ENCODE measurements at places on chromosomes 16 and 17.

- DNase-seq = no peak
Observed at GRCh38 chr17:48747445-48748363, 19.2 kb upstream of the HOXB13 start.

DNA sequence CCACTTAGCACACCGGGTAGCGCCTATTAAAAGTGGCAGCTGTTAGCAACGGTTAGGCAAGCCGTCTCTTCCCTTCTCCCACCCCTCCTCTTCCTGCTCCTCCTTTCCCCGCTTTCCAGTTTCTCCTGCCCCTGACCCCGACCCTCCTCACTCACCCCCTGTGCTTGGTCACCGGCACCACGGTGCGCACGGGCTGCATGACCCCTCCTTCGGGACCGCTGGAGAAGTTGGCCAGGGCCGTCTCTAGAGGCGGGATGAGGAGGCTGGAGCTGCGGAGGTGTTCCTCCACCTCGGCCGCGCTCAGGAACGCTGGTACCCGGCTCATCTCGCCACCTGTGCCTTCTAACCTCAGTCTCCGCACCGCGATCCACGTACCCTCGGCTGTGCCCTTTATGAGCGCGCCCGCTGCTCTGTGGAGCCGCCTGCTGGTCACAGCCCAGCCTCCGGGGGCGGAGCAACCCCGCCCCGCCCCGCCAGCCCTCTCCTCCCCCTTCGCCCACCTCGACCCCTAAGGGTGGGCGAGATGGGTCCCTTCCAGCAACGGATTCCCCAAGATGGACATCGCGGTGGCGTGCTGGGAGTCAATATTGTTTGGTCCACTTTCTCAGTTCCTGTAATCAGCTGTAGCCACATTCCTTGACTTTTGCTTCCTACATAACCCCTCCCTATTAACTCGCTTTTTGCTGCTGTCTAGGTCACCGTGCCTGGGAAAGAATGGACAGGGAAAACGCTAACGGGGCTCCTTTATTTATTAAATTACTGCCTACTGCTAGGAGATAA lies at the start of gene CRYM:
Gene CRYM, minus strand, starts transcription at position 364 of the 780 bp plus-strand sequence. Its CDS starts 39 bp downstream, at position 325.
- DNase-seq = peak; percentile 87

DNA sequence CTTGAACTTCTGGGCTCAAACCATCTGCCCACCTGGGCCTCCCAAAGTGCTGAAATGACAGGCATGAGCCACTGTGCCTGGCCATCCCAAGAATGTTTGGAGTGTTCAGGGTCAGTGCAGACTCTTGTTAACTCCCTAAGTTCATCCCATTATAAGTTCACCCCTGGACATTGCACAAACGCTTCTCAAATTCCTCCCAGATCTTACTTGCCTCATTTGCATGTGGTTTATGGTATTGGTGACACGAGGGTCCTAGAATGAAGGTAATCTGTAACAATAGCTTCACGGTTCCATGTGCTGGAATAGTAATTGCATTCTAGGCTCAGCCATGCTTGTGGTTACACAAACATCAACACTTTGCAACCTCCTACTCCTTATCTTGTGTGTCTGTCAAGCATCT lies 5.0 kb upstream of the CCDC42 start:
- DNase-seq = no peak

- DNase-seq = no peak
Observed at GRCh38 chr17:50096092-50096491, 941 bp downstream of the PDK2 start.

DNA sequence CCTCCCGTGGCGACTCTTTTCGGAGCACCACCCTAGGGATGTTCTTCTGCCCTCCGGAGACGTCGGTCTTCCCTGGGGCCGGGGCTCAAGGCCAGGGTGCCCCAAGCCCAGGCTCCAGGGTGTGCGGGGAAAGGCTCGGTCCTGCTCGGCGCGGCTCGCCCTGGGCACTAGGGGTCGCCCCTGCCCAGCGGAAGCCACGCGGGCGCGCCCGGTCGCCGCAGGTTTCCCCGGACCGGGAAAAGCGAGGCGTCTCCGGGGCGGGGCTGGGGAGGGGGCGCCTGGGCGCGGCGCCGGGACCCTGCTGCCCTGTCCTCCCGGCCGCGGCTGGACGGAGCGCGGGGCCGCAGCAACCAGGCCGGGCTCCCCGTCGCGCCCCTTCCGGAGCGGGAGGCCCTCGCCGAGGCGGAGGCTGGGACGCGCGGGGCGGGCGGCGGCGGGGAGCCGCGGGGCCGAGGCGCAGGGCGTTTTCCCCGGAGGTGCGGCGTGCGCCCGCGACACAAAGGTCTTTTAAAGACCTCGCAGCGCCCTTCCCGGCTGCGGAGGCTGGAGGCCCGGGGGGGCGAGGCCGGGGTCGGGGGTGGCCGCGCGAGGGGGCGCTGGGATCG lies 76.4 kb downstream of the MRC2 start:
- DNase-seq = peak; percentile 86

DNA sequence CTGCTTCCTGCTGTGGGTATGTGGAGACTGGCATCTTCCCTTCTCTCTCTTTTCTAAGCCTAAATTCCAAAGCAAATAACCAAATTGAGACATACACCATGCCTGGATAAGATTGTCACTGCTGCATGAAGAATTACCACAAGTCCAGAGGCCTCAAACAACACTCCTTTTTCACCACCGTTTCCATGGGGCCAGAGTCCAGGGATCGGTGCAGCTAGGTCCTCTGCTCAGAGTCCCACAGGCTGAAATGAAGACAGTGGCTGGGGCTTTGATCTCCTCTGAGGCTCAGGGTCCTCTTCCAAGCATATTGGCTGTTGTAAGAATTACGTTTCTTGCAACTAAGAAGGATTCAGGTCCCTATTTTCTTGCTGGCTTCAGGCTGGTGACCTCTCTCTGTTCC lies 130.4 kb downstream of the SLC39A11 start:
- DNase-seq = no peak

- no peak for DNase-seq
Observed at GRCh38 chr17:1786708-1787107, 24.8 kb downstream of the SERPINF1 start.

All from AG20443 (cell line).